ENCODE measurements at places on chromosomes 1 and 21.

GRCh38 chr1:38677311-38677710, 182.3 kb downstream of the RRAGC start:
- DNase-seq = no peak

GRCh38 chr1:205048382-205048781, 5.4 kb downstream of the CNTN2 start:
- no peak for DNase-seq

- no peak for DNase-seq
Measured at GRCh38 chr21:31405604-31406003, 61.5 kb upstream of the TIAM1 start.

- no peak for DNase-seq
Measured at GRCh38 chr1:207821464-207822045, 69.7 kb downstream of the CD46 start.

GRCh38 chr1:112704391-112704933, 2.5 kb downstream of the RHOC start:
- no peak for DNase-seq

DNA sequence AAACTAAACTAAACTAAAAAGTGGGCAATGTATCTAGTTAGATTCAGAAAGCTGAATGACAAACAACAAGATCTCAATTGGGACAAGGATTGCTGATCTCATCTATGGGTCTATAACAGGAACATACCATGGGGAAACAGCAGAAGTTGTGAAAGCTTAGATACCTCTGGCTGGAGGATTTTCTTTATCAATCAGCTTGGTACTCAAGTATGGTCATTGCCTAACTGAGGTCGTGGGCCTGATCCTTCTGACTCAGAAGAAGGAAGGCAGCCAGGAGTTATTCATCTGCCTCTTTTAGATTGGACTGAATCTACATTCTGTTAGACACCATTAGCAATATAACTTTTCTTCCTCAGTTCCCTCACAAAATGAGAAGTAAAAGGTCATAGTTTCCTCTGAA, 39.7 kb downstream of the DNTTIP2 start:
- peak; percentile 91 for DNase-seq

GRCh38 chr1:17375651-17376050, 3.7 kb downstream of the PADI6 start:
- DNase-seq = no peak

GRCh38 chr1:199002661-199003060, 363.8 kb downstream of the PTPRC start:
- DNase-seq = no peak

DNA sequence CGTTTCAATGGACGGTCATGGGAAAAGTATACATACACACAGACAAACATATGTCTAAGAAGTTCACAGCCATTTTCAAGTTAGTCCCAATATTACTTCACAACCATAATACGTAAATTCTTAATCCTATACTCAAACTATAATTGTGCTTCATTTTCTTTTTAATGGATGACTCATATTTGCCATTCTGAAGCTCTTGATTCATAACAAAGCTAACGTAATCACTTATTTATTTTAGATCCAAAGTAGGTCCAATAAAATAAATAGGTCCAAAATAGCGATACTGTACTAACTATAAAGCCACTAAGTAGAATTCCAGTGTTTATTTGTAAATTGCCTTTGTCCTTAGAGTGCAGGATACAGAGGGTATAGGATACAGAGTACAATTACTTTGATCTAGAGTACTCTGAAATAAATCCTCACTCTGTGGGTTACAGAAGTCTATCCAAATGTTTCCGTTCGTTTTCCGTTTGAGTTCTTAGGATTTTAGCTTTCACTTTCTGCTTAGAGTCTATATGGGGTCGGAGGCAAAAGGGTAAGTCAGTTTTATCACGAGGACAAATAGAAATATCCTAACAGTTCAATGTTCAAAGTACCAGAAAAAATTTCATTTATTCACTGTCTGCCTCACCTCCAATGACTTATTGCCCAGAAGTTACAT, 8.8 kb upstream of the C1orf115 start:
- DNase-seq = no peak

DNA sequence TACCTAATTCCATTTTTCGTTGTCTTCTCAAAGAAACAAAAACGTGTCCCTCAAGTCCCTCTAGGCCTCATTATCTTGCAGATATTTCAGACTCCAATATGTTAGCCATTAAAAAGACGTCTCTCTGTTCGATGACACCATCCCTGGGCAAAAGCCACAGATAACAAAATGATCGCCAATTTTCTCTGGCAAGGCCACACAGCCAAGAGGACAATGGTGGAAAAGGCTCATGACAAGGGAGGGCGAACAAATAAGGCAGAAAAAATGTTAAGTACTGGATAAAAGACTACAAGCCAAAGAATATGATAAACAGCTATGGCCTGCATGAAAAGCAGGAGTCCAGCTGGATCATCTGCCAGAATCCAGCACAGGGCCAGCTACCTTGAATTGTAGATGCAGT, 82.9 kb downstream of the TBX15 start:
- DNase-seq = no peak

Measured in fibroblast of lung (primary cell).